Uterus (tissue), 4 donors: ENCODE measurements at places on chromosomes 13 and 19.

DNA sequence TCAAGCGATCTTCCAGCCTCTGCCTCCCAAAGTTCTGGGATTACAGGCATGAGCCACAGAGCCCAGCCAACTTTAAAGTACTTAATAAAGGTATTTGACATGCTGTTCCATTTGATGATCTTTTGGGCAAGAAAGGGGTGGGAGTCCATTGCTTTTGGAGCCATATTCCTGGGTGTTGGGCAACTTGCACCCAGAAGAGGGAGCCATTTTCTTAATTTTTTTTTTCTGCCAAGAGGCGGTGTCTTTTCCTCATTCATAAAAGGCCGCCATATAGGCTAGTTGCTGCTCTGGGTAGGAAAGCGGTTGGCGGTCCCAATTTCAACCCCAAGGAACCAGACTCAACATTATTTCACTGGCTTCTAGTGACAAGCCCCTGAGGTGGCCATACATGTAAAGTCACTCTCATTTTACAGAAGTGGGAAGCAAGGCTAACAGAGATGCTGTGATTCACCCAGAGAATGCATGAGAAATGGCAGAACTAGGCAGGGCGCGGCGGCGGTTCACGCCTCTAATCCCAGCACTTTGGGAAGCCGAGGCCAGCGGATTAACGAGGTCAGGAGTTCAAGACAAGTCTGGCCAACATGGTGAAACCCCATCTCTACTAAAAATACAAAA lies 139.6 kb downstream of the CACNA1A start:
- no peak for DNase-seq

DNA sequence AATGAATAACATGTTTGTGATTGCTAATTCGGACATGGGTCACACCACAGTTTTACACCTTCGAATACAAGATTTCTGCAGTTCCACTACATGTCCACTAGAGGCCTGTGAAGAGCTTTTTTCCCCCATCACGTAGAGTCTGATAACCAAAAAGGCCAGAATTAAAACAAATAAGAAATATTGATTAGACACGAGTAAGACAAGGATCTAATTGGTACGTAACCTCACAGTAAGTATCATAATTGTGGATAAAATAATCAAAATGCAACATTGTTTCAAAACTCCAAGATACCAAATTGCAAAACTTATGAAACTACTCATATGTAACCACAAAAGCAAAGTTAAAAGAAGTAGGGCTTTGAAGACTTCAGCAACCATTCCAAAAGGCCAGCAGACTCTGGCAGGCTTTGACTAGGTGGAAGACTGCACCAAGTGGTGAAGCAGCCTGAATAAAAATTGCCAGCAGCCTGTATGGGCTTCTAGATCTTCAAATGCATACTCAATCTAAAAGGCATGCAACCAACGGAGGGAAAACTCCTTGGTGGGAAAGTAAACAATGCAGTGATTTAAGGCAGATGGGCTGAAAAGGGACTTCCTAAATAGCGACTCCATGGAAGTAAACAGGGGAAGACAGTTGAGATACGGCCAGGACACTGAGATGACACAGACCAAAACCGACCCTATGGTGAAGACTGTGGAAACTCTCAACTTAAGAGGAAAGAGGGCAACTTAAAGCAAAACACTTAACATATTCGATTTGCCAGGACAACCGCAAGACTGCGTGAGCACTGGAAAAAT lies 56.7 kb downstream of the STARD13 start:
- DNase-seq = no peak

DNA sequence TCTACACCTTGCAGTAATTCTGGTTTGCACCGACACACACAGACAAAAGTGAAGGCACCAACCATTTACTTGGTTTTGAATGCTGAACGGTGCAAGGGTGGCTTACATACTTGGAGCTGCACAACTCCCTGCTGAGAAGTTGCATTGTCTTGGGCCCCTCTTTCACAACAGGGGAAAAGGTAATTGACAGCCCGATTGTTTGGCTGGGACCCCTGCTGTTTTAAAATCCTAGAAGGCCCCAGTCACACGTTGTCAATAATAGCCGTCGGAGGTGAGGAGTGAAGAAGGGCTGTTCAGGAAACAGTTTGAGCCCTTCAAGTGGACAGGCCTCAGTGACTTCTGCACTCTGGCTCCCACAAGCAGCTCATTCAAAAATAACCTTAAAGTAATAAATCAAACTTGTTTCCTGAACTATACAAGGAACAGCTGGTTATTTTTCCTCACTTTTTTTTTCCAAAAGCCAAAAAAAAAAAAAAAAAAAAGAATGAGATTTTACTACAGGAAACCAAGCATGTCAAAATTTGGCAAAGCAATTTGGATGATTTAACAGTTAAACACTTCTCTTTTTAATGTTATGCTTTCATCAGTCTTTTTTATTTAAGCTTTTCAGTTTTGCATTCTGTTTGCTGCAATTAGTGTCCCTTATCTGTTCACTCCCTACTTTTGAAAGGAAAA lies 19.0 kb upstream of the SPRY2 start:
- DNase-seq = no peak

GRCh38 chr13:79722885-79723445 lies 242.0 kb downstream of the NDFIP2 start:
- no peak for DNase-seq

DNA sequence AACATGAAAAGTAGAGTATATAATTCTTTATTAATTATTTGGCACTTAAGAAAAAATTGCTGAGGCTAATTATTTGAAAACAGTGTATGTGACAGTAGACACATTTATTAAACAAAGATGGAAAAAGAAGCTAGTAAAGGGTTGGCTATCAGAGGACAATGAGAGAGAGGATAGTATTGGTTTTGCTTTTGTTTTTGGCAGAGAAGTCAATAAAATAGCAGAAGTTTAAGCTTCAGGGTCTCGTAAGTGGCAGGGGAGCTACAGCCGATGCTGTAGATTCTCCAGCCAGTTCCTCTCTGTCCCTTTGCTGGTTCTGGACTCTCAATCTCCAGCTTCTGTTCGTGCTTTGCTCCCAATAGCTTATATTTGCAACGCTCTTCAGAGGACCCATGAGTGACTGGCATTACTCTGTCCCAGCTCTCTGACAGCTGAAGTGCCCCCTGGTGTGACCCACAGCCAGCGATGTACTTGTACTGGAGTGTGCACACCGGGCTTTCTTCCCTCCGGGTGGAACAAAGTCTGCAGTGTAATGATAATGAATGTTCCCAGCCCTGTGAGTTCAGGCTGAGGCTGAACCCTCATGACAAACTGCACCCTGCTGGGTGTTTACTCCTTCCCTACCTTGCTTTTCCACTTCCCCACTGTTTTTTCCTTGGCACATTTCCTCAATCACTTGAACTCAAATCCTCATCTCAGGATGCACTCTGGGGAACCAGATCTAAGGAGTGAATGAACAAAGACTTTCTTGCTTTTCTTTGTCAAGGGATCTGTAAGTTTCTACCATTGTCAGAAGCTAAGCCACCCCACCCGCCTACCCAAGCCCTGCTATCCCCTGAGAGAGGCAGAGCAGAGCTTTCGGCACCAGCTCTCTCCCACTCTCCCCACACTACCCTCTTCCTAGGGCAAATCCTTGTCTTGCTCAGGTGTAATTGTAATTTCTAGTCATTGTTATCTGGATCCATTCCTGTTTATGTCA lies 254.8 kb downstream of the LHFPL6 start:
- no peak for DNase-seq

DNA sequence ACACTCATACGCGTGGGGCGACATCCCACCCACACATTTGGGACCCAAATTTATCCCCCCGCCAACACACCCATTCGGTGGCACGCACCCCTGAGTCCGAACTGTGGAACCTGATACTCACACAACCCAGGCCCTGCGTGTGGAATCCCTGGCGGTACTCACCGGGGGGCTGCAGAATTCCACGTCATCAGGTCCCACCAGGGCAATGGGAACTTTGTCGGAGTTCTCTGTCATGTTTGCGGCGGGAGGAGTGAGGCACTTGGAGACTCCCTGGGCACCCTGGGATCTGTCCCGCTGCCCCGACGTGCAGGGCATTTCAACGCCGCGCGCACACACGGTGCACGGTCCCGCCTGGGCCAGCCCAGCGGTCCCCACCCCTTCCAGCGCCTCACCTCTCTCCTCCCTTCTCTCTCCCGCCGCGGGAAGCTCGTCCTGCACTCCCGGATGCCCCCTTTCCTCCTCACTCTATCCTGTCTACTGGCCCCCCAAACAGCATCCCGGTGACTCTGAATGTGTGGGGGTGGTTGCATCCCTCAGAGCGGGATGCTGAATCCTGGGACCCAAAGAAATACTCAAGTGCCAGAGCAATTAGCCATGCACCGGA lies at the start of gene CNMD:
Gene CNMD (minus strand): TSS at position 353 of the 604 bp plus-strand sequence. CDS start 119 bp downstream, at position 234.
- DNase-seq = no peak

GRCh38 chr13:109684084-109684823 lies 102.1 kb downstream of the IRS2 start:
- DNase-seq = no peak

DNA sequence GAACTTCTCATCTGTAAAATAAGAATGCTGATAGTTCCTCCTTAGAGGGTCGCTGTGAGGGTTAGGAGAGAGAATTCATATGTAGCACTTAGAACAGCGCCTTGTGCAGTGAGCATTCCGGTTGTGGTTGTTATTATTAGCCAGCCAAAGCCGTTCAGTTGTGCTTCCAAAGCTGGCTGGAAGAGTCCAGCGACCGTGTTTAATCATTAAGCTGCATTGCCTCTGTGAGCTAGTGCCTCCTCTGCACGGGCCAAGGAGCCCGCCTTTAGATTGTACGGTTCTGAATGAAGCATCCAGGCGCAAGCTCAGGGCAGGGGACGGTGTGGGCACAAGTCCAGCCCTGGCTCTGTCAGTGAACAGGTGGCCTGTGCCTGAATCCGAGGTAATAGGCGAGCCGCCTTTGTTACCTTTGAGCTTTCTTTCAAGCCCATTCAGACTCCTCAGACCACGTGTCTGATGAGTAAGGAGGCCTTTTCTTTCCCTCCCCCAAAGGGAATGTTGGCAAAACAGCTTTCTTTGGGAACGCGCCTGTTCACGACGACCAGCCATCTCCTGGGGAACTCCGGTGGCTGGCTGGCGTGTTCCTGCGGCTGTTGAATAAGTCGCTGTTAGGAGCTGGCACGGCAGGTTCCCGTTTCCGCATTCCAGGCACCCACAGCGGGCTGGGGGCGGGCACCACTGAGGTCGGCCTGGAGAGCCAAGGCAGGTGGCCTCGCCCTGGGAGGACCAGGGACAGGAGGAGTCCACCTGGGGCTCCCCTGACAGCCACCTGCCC lies 25.1 kb downstream of the SIPA1L3 start:
- DNase-seq = no peak

- DNase-seq = no peak
Observed at GRCh38 chr13:91017031-91017668, 330.3 kb upstream of the MIR17HG start.

GRCh38 chr13:86006317-86006716 lies 207.1 kb upstream of the SLITRK6 start:
- no peak for DNase-seq
